ENCODE measurements at places on chromosomes 16 and 17.

- no peak for DNase-seq
These were observed 41.7 kb downstream of the ZZEF1 start for GRCh38 chr17:4100883-4101756.

DNA sequence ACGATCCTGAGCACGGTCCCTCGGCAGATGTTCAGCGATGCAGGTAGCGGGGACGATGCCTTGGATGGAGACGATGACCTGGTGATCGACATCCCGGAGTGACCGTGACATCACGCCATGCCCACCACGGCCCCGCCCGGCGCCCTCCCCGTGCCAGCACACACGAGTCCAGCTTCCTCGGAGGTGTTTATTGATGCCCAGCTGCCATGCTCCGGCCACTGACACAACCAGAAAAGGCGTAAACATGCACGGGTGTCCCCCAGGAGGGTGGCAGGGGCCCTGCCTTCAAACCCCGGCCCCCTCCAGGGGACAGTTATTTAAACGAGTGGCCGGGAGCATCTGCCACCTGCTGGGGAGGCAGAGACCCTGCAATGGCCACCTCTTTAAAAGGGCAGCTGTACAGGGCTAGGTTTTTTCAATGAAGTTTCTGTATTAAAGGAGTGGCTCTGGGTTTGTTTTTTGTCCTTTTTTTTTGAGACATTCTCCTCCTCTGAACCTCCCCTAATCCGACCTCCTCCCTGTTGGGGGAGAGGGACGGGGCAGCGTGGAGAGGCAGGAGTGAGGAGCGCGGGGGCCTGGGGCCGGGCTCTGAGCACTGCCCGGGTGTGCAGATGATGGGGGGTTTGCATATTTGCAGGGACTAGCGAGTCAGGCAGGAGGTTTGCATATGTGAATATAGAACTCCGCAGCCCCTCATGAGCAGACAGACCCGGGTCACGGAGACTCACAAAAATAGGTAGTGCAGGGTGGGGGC is 5.3 kb downstream of the DOC2A start:
- DNase-seq, result no peak

DNA sequence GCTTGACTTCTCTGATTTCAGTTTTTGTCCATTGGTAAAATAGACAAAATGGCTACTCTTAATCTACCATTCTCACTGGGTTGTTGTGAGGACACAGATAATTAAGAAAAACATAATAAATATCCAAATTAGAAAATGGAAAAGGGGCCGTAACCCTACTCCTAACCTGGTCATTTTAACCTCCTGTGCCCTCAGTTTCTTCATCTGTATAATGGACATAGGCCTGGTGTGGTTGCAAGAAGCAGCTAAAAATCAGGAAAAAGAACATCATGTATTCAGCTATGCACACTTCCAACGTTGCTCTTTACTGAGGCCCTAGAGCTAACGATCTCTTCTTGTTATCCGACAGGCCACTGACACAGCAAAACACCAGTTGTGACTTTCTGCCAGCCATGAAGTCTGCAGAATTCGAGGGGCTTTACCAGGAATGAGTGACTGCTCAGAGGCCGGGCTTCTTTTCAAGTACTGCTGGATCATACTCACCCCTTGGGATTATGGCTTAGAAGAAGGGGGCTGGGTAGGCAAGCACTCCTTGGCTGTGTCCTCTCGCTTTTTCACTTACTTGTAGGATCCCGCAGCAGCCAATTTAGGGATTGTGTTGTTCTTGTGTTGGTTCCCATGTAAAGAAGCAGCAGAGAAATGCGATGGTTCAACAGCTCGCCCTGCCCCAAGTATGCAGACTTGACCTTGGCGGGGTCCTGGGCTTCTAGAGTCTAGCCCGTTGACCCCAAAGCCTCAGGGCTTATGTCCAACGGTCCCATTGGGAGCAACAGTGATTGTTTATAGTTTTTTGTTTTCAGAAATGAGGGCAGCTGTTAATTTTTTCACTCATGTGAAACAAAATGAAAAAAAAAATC is 20.9 kb downstream of the LDAF1 start:
- no peak for DNase-seq

- no peak for DNase-seq
These were observed 11.1 kb upstream of the ABR start for GRCh38 chr17:1190751-1191331.

GRCh38 chr16:50826797-50827316 is 85.0 kb downstream of the CYLD start:
- no peak for DNase-seq

- DNase-seq, result no peak
These were observed 56.3 kb upstream of the SMIM36 start for GRCh38 chr17:55567240-55568214.

DNA sequence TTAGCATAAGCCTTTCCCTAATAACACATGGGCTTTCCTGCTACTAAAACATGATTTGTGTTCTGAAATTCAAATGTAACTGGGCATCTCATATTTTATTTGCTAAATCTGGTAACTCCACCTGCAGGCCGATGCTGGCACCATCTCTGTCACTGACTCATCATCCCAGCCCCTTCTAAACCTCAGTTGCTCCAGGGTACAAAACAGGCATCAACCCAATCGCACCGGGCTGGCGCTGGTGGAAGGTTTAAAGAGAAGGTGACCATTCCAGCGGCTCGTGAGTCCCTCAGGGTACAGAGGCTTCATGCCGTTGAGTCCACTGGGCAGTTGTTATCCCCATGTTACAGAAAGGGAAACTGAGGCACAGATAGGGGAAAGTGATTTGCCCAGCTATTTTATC is 27.1 kb downstream of the PPL start:
- no peak for DNase-seq

DNA sequence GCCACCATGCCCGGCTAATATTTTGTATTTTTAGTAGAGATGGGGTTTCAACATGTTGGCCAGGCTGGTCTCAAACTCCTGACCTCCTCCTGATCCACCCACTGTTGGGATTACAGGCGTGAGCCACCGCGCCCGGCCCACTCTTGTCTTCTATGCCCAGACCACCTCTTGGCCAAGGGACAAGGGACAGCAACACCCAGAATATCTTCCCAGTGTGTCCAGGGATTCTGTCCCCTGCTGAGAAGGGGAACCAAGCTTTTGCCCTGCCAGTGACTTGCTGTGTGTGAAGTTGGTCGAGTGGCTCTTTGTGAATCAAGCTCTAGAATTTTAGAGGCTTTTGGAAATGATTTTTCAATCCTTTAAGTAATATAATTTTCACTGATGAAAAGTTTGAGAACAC is 1.7 kb upstream of the MPO start:
- DNase-seq, result no peak

DNA sequence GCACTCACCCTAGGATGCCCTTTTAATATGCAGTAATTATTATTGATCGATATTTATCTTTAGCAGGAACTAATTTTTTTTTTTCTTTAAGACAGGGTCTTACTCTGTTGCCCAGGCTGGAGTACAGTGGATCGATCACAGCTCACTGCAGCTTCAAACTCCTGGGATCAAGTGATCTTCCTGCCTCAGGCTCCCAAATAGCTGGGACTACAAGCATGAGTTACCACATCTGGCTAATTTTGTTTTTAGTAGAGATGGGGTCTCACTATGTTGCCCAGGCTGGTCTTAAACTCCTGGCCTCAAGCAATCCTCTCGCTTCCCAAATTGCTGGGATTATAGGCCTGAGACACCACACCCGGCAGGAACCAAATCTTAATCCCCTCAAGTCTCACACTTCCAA is 29.3 kb downstream of the KIAA0753 start:
- DNase-seq, result no peak

DNA sequence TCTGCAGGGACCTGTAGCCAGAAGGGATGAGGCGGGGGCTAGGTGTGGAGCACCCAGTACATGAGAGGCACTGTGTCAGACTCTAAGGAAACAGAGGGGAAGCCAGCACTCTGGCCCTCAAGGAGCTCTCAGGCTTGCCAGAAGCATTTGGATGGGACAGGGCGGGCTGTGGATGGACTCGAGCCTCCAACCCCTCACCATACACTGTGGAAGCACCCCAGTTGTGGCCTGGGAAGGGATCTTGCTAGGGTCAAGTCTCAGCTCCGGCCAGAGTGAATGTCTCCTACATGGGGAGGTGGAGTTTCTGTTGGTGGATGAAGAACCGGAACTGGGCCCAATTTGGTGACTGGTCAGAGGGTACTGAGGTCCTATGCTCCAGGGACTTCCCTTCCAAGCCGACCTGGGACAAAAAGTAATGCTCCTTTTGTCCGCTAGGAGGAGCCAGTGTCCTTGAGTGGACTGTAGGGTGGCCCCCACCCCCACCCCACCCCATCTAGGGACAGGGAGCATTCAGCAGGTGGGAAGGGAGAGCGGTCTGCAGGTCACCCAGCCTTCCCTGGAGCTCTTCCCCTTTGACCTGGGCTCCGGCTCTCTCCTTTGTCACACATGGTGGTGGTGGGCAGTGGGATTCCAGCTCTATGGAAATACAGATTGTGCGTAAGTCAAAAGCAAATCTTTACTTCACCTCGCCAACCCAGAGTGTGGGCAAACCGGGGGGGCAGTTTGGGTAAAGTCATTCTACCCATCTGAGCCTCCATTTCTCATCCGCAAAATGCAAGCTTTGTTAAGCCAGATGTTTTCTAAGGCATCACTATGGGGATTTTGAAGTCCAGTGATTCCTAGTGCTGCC is 20.4 kb upstream of the PHB1 start:
- peak; percentile 59 for DNase-seq

GRCh38 chr17:4007346-4008081 is 43.3 kb upstream of the ATP2A3 start:
- no peak for DNase-seq

- DNase-seq, result no peak
These were observed 48.7 kb upstream of the AMZ2 start for GRCh38 chr17:68198931-68199836.

DNA sequence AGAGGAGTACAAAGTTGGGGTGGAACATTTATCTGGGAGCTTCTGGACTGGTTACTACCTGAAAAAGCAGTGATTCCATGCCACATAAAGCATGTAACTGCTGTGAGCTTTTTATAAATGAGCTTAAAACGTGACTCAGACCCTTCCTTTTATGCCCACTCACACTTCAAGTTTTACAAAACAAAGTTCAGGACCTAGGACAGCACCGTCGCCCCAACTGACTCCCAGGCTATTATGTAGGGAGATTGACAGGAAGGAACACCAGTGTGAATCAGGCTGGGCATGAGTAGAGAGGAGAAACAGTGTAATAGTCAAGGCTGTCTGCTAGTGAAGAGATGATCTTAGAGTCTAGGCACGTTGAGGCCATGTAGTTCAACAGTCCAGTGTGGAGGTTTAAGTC is 91.6 kb upstream of the DNAH9 start:
- no peak for DNase-seq

- peak; percentile 31 for DNase-seq
These were observed 745 bp downstream of the PYY start for GRCh38 chr17:43952724-43953666.

DNA sequence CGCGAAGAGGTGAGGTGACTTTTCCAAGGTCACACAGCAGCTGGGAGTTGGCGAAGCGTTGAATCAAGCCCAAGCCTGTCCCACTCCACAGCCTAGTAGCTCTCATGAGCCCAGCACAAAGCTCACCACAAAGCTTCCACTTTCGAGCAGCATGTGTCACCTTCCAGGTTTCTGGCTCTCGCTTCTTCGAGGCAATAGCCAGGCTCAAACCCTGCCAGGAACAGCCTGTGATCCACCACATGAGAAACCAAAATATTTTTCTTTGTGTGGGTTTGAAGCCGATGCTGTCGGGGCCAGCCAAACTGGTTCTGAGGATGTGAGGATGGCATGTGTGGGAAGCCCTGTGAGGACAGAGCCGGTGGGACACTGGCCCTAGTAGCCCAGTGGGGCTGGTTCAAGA is 68.1 kb downstream of the COG7 start:
- DNase-seq, result peak; percentile 40

DNA sequence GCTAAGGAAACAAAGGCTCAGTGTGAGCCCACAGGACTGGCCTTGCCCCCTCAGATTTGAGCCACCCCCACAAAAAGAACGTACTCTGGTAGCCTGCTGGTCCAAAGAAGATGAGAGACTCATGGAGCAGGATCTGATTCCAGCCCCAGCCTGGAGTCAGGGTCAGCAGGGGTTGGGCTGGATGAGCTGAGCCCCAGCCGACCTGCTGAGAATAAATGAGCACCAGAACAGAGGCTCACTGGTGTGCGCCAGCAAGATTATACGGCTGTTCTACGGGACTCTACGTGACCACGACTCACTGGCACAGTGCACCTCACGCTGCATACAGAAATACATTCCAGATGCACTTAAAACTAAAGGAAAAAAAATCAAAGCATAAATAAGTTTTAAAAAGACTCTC is 186.0 kb upstream of the RPL38 start:
- no peak for DNase-seq

- DNase-seq, result no peak
These were observed 25.5 kb downstream of the STH start for GRCh38 chr17:46024590-46024989.

GRCh38 chr17:2610195-2611175 is 17.0 kb downstream of the PAFAH1B1 start:
- DNase-seq, result no peak

DNA sequence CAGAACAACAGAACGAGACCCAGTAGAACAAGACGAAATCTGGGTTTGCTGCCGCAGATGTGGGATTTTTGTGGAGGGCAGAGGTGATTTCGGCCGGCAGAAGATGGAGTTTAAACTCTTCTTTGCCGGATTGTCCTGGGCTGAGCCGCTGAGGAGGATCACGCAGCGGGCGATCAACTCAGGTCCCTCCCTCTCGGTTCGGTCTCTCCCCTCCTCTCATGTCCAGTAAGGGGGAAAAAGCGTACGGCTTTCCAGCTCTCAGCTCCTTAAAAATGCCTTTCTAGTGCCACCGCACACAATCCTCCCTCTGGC is 2.5 kb downstream of the PHF12 start:
- no peak for DNase-seq

- no peak for DNase-seq
These were observed 105.1 kb downstream of the RAB11FIP4 start for GRCh38 chr17:31496601-31497000.

DNA sequence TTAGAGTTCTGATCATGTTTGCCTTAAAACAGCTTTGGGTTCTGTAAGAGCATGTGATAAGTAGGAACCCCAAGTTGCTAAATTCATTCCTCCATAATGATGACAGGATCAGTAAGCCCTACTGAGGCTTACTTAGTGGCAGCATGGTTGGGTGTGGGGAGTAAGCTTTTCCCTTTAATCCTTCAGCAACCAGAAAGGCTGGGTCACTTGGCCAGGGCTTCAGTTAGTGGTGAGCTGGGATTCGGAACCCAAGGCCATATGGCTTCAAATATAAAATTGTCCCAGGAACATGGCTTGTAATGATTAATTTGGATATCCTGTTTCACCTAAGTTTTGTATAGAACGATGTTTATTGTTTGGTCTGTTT is 850 bp downstream of the GINS3 start:
- no peak for DNase-seq

DNA sequence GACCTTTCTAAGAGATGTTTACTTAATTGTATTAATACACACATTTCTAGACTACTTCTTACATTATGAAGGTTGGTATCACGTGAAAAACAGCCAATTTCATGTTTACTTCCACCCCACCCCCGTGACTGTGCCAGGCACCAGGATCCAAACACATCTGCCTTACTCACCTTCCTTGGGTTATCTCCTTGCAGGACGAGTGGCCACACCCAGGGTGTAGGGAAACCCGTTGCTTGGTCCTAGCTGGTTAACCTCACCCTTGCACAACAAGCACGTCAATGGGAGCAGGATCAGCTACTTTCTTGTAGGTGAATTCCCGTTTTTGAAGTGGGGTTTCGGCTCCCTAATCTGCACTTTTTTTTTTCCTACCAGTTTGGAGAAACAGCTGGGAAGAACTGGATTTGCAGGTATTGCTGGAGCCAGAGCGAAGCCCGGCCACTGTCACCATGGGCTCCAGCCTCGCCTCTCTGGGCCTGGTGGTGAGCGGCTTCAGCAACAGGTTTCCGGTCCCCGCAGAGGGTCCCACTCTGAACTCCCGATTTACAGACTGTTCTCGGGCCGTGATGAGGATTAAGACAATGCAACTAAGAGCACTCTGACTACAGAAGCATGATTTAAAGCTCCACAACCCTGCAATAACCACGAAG is 2.1 kb upstream of the UBB start:
- DNase-seq, result no peak

Measured in posterior cingulate gyrus (tissue), 11 donors.